ENCODE measurements at places on chromosomes 16 and 17.

- peaks cover 42% of the 10 kb centered on the region for H3K4me1 ChIP-seq
- no peak for DNase-seq
- H3K4me3 ChIP-seq: no peak overlapping the region
- H3K36me3 ChIP-seq: no peaks in the 10 kb centered on the region
- H3K27ac ChIP-seq: no peak overlapping the region
Observed at GRCh38 chr17:42655528-42655927, 3.6 kb upstream of the TUBG2 start.

- H3K27ac ChIP-seq: peak overlapping the region; percentile 87
- H3K4me3 ChIP-seq: peak overlapping the region; percentile 94
- DNase-seq: peak; percentile 59
Observed at GRCh38 chr16:56451753-56452689, 667 bp downstream of the OGFOD1 start.

DNA sequence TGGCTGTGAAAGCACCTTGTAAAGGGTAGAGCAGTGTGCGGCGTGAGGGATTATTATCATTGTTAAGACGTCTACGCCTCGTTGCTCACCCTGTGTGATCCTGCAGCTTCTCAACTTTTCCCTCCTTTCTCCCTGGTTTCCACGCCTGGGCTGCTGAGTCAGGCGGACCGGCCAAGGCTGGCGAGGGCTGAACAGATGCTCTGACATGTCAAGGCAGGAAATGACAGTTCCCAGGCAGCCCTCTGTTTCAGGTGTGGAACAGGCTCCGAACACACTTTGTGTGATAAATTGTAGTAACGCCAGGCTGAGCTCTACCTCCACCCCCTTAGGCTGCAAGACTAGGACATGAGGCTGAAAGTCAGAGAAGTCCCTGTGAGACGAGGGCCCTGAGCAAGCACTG is 46.0 kb upstream of the TBX2 start:
- no peak for DNase-seq
- H3K4me1 ChIP-seq: no peaks in the 10 kb centered on the region
- H3K27ac ChIP-seq: no peak overlapping the region
- H3K36me3 ChIP-seq: no peaks in the 10 kb centered on the region
- H3K27me3 ChIP-seq: no peaks in the 10 kb centered on the region
- H3K4me3 ChIP-seq: no peak overlapping the region

DNA sequence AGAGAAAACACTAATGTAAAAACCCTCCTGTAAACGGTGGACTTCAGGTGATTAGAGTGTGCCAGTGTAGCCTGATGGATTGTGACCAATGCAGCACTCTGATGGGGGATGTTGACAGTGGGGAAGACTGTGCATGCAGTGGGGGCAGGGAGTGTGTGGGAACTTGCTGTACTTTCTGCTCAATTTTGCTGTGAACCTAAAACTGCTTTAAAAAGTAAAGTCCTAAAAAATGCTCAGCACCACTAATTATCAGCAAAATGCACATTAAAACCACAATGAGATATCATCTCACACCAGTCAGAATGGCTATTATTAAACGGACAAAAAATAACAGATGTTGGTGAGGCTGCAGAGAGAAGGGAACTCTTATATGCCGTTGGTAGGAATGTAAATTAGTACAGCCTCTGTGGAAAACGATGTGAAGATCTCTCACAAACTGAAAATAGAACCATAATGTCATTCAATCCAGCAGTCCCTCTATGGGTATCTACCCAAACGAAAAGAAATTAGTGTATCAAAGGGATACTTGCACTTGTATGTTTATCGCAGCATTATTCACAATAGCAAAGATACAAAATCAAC is 9.7 kb upstream of the ULK2 start:
- no peaks in the 10 kb centered on the region for H3K36me3 ChIP-seq
- no peaks in the 10 kb centered on the region for H3K27me3 ChIP-seq
- DNase-seq: no peak
- H3K4me3 ChIP-seq: no peak overlapping the region
- H3K27ac ChIP-seq: no peak overlapping the region

GRCh38 chr17:15123593-15124263 is 141.4 kb downstream of the PMP22 start:
- no peaks in the 10 kb centered on the region for H3K36me3 ChIP-seq
- no peak for DNase-seq
- peaks cover 7% of the 10 kb centered on the region for H3K4me1 ChIP-seq
- H3K4me3 ChIP-seq: no peak overlapping the region
- H3K27me3 ChIP-seq: no peaks in the 10 kb centered on the region
- no peak overlapping the region for H3K27ac ChIP-seq

DNA sequence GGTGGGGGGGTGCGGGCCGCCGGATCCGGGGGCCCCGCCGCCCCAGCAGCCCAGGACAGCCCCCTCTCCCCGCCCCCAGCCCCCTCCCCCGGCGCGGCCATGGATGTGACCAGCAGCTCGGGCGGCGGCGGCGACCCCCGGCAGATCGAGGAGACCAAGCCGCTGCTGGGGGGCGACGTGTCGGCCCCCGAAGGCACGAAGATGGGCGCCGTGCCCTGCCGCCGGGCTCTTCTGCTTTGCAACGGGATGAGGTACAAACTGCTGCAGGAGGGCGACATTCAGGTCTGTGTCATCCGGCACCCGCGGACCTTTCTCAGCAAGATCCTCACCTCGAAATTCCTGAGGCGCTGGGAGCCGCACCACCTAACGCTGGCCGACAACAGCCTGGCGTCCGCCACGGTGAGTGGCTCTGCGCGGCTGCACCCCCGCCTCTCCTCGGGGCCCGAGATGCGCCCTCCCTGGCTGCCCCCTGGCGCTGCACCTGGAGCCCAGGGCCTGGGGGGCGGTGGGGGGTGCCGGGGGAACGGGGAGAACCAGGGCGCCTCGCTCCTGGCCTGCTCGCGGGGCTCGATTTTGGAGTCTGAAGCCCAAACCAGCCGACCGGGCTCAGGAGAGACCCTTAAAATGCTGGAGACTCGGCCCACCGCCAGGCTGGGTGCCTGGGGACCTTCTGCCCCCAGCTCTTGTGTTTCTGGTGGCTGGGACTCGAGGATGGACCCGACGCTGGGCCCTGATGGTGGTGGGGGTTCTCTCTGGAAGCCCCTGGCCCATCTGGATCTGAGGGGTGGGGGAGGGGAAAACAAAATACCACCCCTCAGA is 744 bp downstream of the CMIP start:
- H3K4me1 ChIP-seq: peaks cover 43% of the 10 kb centered on the region
- DNase-seq: peak; percentile 62
- H3K27me3 ChIP-seq: no peaks in the 10 kb centered on the region
- no peaks in the 10 kb centered on the region for H3K36me3 ChIP-seq

DNA sequence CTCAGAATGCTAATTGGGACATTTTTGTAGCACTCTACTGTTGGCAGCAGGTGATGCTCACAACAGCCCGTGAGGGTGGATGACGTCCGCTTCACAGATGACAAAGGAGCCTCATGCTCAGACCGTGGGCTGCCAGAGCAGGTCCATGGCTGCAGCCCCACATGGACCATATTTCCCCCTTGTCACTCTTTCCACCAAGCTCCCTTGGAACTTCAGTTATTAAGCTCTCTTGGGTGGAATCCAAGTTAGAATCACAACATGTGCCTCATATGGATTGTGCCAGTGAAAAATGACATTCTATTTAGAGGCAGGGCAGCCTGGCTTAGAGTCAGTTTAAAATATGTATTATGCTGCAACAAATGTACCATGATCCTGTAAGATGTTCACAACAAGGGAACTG is 33.2 kb upstream of the STH start:
- DNase-seq: no peak
- no peak overlapping the region for H3K27ac ChIP-seq
- H3K4me3 ChIP-seq: no peak overlapping the region
- H3K27me3 ChIP-seq: no peaks in the 10 kb centered on the region
- no peaks in the 10 kb centered on the region for H3K36me3 ChIP-seq

- no peak for DNase-seq
- no peak overlapping the region for H3K4me3 ChIP-seq
- H3K27me3 ChIP-seq: no peaks in the 10 kb centered on the region
Observed at GRCh38 chr17:57499648-57500049, 243.3 kb downstream of the MSI2 start.

All from body of pancreas (tissue), 4 donors.